ENCODE measurements at places on chromosomes 11 and 22.

DNA sequence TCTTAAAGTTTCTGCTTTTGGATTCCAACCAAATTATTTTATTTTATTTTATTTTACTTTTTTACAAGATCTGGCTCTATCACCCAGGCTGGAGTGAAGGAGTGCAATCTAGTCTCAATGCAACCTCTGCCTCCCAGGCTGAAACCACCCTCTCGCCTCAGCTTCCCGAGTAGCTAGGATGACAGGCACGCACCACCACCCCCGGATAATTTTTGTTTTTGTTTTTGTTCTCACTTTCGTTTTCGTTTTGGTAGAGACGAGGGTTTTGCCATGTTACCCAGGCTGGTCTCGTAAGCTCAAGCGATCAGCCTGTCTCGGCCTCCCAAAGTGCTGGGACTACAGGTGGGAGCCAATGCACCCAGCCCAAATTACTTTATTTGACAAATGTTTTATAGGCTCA is 219.8 kb downstream of the ETS1 start:
- DNase-seq: no peak

- DNase-seq: peak; percentile 78
Measured at GRCh38 chr22:37639070-37639760, at the start of gene SH3BP1. Gene SH3BP1 (plus strand): TSS chr22:37639669. CDS start chr22:37639788, 119 bp downstream.

DNA sequence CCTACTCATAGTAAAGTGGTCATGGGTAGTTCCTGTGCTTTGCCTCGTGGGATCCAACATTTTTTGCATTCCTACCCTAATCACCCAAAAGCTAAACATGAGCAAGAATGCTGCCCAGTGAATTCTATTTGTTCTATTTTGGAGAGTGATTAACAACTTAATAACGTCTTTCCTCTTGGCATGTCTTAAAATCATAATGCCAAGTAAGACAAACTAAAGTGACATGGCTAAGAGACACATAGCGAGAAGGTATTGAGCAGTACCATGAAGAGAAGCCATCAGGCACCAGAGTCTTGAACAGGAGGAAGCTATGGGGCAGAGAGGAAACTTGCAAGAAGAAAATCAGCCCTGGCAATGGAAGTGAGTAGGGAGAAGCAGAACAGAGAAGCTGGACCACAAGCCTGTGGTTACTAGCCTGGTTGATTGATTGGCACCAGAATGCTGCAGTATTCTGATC is 32.0 kb downstream of the EXPH5 start:
- no peak for DNase-seq

GRCh38 chr11:130423541-130424142 is 4.8 kb downstream of the ADAMTS8 start:
- no peak for DNase-seq

DNA sequence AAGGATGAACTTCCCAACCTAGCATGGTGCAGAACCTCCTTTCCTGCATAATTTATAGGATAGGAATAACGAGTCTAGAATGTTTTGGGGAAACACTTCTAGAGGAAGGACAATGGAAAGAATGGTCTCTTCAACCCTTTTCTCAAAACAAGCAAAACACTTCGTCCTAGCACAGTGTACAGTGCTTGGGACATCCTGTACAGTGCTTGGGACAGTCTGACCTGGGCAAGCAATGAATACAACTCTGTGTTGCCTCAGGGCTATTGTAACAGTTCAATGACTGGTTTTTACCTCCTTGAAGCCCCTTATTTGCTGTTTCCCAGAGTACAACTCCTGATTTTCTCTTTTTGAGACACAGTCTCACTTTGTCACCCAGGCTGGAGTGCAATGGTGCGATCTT is 1.6 kb upstream of the ADAMTS8 start:
- no peak for DNase-seq

DNA sequence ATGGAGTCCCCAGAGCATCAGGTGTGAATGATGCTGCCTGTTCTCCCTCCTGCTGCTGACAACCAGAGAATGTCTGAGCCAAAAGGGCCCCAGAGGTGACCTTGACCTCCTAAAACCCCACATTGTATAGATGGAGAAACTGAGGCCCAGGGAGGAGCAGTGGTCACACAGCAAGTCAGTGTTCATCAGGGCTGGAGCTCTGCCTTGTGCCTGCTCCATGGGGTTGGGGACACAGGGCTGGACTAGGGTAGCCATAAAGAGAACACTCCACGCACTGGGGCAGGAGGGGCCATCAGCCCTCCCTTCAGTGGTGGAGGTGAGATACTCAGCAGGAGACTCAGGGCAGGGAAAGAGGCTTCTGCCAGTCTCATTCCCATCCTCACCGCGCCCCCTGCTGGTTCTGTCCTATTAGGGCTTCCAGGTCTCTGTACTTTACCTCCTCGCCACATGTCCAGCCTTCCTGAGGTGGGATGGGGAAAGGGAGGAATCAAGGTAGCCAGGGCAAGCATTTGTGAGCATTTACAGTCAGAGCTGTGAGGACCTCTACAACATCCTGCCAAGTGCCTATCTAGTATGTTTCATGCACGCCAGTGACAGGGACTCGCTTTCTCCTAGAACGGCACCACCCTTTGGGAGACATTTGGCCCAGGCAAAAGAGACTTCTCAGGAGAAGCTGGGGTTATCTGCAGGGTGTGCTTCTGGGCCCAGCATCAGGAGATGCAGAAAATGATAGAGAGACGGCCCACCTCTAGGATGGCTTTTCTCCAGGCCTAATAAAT is 43.2 kb downstream of the NEU3 start:
- DNase-seq: peak; percentile 53

DNA sequence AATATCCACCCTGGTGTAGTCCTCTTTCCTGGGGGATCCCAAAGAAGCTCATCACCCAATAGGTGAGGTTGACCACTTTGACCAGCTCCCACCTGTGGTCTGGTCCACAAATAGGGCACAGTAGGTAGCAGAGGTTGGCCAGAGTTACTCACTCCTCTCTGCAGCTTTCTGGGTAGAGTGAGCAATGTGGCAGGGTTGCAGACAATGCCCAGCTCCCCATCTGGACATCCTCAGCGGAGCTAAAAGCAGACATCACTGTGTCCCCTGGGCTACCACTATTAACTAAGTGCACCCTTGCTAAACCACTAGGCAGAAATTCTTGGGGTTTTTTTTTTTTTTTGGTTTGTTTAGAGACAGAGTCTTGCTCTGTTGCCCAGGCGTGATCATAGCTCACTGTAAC is 48.4 kb upstream of the TP53I11 start:
- no peak for DNase-seq

DNA sequence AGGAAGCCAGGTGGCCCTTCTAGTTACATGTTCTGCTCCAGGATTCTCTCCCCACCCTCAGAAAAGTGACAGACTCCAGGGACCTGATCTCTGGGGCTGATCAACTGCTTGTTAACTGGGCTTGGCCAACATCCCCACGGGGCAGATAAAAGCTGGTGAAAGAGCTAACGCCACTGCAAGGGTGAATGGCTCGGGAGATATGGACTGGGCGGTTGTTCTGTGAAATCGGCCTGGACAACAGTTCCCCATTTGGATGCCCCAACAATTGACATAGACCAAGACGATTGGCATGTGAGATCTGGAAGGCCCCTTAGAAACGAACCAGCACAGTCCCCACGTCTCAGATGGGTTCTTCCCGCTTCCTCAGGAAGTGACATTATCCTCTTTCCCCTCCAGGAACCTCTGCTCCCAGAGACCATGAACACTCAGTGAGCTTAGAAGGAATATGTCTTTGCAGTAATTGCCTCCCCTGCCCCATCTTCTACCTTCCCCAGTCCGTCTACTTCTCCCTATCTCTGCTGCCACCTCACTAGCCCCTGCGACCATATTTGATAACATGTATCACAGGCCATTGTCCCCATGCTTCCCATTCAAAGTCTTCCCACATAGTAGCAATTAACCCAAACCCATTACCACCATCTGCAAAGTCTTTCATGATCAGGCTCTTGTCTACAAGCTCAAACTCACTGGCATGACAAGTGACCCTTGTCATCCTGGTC is 5.6 kb upstream of the PRG2 start:
- DNase-seq: no peak

DNA sequence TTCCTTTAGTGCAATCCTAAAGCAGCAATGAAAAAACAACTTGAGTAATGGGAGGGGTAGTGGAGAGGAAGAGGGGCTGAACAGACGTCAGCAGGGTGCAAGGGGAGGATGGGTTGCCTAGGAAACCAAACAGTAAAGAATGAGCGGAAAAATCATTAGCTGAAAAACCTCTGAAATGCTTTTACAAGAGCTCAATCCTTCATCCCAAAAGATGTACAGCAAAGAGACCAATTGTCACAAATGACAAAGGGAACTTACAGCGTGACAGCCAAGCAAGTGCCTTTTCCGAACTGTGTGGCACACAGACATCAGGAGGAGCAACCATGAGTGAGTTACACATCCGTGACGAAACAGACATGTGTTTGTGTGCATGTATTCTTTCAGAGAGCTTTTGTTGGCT is 104.6 kb downstream of the SIK3 start:
- DNase-seq: peak; percentile 38

- DNase-seq: no peak
Measured at GRCh38 chr11:46279126-46280099, 2.0 kb downstream of the CREB3L1 start.

GRCh38 chr11:118004543-118005223 is 18.5 kb downstream of the IL10RA start:
- DNase-seq: no peak

GRCh38 chr22:39623603-39624500 is 53.3 kb downstream of the CACNA1I start:
- no peak for DNase-seq

GRCh38 chr11:12232160-12232559 is 121.8 kb downstream of the MICAL2 start:
- DNase-seq: no peak

DNA sequence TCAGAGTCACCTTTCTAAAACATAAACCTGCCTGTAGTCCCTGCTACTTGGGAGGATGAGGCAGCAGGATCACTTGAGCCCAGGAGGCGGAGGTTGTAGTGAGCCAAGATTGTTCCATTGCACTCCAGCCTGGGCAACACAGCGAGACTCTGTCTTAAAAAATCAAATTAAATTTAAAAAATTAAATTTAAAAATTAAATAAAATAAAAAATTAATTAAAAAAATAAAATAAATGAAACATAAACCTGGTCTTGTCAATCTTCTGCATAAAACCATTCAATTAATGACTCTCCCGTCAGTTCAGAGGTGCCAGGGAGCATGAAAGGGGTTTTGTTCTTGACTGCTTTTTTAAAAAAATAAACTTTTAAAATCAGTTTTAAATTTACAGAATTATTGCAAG is 48.6 kb downstream of the CCDC83 start:
- no peak for DNase-seq

DNA sequence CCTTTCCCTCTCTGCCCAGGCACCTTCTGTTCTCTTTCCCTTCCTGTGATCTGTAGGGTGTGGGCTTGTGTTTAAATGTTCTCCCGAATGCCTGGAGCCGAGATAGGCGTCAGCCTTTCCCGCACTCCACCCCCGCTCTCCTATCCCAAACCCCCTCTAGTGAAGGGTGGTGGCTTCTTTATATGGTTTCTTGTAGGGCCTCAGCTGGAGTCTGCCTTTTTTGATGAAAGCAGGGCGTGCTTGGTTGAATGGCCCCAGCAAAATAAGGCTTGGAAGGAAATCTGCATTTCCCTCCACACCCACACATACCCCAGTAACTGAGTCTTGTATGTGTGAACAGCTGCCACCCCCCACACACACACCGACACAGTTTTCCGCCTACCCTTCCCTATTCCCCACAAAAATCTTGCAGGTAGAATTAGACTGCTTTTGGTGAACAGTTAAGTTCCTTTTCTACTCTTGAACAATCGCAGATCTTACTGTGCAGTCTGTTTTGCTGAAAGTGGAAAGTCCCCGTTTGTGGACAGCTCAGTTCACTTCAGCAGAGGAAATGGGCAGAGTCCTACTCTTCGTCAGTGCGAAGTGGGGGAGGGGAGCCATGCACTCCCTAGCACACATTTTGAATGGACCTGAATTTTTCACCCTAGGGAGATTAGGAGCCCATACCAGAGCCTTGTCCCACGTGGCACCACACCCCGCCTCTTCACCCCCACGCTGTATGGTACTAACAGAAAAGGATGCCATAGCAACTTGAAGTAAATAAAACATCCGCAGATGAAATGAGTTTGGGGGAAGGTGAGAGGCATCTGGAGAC is 25.5 kb upstream of the GRK2 start:
- peak; percentile 92 for DNase-seq
